ENCODE measurements at places on chromosomes 5 and 9.

- no peak for DNase-seq
Measured at GRCh38 chr5:16690243-16690852, 73.6 kb upstream of the RETREG1 start.

GRCh38 chr9:99895510-99895909 lies 10.9 kb upstream of the STX17 start:
- no peak for DNase-seq

DNA sequence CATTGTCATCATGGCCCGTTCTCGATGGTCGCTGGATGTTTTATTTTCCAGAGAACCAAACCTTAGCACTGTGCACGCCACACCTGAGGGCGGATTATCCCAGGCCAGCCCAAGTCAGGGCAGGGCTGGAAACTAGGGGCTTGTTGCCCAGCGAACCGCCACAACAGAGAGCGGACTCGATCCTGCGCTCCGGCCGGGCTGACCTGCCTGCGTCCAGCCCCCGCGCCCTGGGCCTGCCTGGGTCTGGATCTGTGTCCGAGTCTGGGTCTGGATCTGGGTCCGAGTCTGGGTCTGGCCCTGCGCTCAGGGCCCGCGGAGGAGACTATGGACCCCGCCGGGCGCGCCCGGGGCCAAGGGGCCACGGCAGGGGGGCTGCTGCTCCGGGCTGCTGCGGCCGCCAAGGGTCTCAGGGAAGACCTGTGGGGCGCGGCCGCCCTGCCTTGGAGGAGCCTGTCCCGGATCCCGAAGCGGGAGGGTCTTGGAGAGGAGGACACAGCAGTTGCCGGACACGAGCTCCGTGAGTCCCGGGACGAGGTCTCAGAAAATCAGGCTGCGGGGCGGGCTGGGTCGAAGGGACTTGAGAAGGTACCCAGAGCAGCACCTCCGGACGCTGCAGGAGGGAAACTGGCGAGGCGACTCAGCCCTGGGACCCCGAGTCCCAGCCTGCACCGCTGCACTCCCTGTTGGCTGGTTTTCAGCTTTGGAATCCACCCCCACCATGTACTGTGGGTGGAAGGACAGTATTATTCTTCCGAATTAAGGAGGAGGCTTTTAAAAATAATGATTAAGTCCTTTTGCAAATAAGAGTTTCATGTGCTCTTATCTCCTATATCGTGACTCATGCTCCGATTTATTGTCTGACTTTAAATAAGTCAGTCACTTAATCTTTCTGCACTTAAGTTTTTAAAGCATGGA lies at the start of gene ANKDD1B:
Gene ANKDD1B, plus strand, starts transcription at position 143 of the 915 bp plus-strand sequence. Its CDS starts 182 bp downstream, at position 325.
- DNase-seq, result no peak

DNA sequence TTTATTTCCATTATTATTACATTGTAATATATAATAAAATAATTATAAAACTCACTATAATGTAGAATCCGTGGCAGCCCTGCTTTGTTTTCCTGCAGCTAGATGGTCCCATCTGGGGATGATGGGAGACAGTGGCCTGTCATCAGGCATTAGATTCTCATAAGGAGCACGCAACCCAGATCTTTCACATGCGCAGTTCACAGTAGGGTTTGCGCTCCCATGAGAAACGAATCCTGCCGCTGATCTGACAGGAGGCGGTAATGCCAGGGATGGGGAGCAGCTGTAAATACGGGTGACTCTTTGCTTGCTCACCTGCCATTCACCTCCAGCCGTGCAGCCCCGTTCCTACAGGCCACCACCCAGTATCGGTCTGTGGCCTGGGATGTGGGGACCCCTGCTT lies 1879.3 kb upstream of the WWC1 start:
- DNase-seq, result no peak

- DNase-seq, result no peak
Measured at GRCh38 chr9:16039988-16040761, 487.3 kb downstream of the CCDC171 start.

All from stimulated activated CD8-positive, alpha-beta memory T cell treated with anti-CD3 and anti-CD28 coated beads, Interleukin-15, amount 100 ng/mL, for 1 hour (primary cell).